ENCODE measurements at places on chromosomes 2 and 18.

DNA sequence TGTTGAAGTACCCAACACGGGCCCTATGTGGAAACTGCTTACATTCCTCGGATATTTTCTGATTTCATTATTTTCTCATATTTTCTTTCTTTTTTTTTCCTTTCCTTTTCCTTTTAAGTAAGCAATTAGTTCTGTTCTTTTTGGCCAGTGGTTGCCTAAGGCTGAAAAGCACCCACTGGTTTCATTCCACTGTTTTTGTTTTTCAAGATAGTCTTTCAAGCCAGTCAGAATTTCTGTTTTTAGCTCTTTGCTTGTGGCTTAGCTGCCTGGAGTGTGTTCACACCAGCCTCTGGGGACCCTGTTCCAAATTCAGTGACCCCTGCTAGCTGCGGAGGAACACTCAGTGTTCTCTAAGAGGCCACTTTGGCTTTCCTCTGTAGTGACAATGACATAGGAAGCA, 73.6 kb downstream of the NRP2 start:
- DNase-seq = no peak

- no peak for DNase-seq
These were observed 166.0 kb downstream of the EHBP1 start for GRCh38 chr2:62871506-62871905.

GRCh38 chr18:29651122-29651680, 1391.3 kb downstream of the DSC3 start:
- no peak for DNase-seq

DNA sequence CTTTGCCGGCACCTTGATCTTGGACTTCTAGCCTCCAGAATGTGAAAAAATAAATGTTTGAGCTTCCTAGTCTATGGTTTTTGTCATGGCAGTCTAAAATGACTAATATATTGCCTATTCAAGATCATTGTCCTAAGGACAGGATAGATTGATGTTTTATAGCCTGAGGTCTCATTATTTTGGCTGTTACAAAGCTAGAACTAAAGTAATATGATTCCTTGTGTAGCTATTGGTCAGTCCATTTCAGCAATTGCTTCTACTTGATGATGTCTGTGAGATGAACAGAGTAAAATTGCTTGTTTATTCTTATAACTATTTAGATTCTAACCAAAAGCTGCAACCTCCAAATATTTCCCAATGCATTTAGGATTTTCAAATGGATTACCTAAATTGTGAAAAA, 145.0 kb downstream of the HRH4 start:
- DNase-seq = no peak

DNA sequence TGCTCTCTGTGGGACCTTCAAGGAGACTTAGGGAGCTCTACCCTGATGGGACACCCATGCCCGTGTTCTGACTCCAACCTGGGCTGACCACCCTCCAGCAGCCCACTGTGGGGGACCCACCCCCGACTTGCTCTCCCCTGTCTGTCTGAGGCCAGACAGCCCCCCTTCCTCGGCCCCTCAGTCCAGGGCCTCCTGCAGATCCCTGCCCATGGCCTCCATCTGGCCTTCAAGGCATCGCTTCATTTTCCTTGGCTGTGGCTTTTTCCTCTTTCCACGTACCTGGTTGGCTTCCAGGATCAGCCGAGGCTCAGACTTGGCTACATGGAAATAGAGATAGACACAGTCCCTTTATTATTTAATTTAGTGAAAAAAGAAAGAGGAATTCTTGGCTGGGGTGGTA, 290.0 kb downstream of the CYP26B1 start:
- no peak for DNase-seq

DNA sequence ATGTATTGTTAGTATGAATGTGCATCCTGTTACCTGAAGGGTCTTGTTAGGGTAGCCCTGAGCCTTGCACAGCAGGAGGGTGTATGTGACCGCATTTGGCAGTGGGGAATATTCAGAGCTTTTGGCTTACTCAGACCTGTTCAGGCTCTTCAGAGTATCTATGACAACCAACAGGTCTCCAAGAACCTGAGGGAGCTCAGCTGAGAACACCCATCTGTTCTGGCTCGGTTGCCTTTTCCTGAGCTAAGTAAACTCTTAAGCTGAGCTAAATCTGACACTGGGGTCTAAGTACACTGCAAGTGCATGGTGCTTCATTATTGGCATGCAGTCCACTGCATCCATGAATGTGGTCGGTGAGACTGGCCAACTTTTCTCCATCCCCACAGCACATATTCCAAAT, 92.4 kb upstream of the CHST9 start:
- no peak for DNase-seq

DNA sequence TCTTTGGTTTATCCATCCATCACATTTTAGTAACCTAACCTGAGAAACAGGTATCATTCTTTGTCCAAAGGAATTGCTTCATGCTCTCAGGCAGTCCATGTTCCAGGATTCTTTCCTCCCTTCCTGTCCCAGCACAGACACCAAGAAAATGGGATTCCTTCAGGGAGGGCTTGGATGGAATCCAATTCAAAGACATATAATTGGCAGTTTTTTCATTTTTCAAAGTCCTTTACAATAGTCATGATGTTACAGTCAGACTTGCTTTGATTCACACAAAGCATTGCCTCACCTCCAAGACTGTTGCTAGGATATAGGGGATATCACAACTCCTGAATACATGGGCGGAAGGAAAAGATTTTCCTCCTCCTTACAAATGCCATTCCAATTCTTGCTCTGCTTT, 241.4 kb upstream of the ACVR2A start:
- no peak for DNase-seq

DNA sequence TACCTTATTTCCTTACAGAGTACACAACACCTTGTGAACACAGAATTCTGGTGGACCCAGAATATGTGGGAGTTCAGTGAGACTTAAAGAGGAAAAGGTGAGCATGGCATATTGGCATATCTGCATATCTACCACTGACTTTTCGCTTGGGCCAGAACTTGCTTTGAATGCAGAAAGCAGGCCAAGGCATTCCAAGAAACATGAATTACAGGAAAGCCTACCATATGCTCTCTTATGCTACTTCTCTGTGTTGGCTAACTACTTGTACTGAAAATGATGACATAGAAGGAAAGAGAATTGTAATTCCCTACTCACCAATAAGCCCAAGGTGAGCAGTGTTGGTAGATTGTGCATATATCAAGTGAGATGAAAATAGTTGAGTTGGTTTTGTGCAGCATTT, 31.4 kb upstream of the CCDC93 start:
- DNase-seq = no peak

DNA sequence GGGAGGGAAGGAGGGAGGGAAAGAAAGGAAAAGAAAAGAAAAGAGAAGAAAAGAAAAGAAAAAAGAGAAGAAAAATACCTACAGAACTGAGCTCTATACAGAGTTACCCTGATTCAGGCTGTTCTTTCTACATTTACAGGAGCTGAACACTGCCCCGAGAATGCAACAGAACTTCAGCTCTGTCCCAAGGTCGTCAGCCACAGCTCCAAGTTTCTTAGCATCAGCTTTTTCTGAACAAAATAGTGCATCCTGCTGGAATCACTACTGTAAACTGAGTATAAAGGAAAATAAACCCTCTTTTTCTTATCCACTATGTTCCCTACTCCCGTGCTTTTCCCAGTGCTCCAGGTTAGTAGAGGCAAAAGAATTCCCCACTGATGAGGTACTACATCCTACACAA, 4.7 kb upstream of the PPP4R1 start:
- no peak for DNase-seq

GRCh38 chr2:68388358-68388757, 23.3 kb downstream of the PLEK start:
- no peak for DNase-seq

Data from Panc1 (cell line).